ENCODE measurements at places on chromosomes 5 and 9.

DNA sequence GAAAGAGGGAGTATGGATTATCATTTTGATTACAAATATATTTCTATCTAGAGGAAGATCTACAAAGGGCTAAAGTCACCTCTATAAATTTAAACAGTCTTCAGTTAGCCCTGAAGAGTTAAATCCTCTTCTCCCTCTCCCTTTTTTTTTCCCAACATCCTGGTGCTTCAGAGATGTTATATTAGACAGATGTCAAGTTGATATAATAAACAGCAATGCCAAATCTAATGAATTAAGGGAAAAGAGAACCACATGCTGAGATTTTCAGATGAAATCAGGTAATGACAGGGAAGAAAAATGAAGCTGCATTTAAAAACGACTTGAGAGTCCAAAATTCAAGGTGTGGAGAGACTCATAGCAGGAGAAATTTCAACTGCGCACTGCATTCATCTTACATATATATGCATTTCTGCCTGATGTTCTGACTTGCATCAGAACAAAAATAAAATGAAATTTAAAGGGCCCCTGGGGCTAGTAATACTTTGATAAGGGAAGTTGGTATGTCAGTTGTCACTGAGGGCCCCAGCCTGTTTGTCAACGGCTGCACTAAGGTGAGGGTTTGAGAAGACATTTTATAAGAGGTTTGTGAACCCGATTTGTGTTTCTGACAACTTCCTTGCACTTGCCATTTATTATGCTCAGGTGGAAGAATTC, 338.9 kb upstream of the PANK3 start:
- no peak for DNase-seq

DNA sequence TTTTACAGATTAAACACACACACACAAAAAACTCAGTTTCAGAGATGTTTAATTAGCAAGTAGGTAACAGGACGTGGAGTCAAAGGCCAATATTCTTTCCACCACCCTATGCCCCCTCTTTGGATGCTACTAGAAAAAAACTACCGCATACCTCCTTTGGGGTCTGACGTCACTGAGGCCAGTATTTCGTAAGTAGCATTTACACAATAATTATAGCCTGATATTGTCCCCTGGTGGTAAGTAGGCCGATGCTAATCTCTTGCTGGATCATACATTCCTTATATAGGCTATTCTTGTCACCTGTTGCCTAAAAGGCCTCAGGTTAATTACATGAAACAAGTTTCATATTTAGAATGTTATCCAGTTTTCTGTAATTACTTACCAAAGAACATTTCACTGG, 21.0 kb upstream of the SMARCA2 start:
- no peak for DNase-seq

DNA sequence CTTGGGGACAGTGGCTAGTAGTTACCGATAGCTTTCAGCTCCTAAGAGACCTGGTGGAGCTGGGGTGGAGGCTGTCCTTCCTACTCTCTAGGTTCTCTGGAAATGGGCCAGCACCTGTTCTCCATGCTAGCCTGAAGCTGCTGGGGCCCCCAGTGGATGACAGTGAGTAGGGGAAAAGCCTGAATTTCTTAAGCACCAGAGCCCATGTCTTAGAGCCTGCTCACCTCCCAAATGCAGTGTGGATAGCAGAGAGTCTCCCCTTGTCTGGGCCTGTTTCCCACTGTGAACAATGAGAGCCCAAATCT, 105.8 kb downstream of the DAB2IP start:
- DNase-seq: no peak

- DNase-seq: no peak
Measured at GRCh38 chr9:134136118-134136995, 475 bp downstream of the WDR5 start.

GRCh38 chr9:137126786-137127185, 12.2 kb upstream of the GRIN1 start:
- no peak for DNase-seq

DNA sequence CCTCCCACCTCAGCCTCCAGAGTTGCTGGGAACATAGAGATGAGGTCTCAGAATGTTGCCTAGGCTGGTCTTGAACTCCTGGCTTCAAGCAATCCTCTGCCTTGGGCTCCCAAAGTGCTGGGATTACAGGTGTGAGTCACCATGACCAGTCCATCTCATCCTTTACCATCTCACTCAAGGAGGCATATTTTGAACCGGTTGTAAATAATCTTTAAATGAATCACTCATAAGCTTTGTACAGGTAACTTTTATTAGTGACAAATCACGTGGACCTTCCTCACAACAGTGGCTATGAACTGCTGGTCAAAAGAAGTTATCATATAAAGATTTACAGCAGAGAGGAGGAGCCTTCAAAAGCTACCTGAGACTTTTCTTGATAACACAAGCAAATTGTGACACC, 70.7 kb downstream of the RFK start:
- no peak for DNase-seq

GRCh38 chr9:76576344-76576743, 117.4 kb downstream of the GCNT1 start:
- peak; percentile 98 for DNase-seq

DNA sequence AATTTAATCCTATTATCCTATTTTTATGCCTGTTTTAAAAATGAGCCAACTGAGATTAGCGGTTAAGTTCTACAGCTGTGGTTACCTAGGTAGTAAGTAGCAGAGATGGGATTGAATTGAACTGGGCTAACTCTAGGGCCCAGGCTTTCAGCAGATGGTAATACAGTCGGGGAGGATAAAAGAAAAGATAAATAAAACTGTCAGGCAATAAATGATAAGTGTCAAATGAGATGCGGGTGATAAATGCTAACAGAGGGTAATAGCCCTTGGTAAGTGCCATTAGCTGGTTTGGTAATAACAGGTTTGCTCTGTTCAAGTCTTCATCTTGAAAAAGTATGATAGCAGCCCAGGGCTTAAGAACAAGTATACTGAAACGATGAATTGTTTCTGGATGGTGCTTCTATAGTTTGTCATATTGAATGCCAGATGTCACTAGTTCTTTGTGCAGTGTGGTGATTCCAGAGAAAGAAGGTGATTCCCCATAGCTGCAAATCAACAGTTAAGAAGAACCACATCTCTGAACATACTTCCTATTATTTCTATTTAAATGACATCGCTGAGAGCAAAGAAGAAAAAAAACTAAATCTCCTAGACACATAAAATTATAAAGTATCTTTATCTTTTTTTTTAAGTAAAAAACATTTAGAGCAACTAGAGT, 360.8 kb upstream of the PANK3 start:
- no peak for DNase-seq

GRCh38 chr5:66247176-66247960, 103.3 kb downstream of the SREK1 start:
- DNase-seq: peak; percentile 80

- DNase-seq: no peak
Measured at GRCh38 chr9:110801426-110801825, 132.8 kb downstream of the MUSK start.

DNA sequence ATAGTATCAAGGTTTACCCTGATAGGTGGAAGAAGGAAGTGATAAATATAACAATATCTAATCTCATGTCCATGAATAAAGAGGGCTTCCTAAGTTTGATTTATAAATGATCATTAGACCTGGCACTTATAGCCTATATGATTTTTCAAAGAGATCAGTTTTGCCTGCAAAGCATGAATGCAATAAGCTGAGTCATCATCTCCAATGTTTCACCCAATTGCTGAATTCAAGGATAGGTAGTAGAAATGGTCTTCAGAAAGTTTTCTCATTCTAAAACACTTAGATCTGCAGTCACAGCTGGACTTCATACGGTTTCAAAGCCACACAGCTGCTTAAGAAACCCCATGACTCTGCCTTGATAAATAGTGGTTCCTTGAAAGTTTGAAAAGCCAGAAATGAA, 1722.8 kb downstream of the MAT2B start:
- DNase-seq: no peak

DNA sequence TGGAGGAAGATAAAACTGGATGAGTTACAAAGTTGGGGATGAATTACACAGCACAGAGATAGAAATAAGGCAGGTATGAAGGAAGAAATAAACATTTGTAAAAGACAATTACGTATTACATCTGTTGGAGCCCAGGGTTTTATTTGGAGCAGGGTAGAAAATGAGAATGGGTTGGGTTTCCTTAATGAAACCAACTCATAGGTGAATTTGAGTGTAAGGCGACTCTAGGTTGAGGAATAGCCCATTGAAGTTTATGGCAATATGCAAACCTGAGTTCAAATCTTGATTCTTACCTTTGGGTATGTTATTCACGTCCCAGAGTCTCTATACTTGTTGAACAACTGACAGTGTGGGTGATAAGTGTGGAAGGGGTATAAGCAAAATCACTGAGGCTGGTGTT, 422.3 kb upstream of the WWC1 start:
- DNase-seq: no peak

DNA sequence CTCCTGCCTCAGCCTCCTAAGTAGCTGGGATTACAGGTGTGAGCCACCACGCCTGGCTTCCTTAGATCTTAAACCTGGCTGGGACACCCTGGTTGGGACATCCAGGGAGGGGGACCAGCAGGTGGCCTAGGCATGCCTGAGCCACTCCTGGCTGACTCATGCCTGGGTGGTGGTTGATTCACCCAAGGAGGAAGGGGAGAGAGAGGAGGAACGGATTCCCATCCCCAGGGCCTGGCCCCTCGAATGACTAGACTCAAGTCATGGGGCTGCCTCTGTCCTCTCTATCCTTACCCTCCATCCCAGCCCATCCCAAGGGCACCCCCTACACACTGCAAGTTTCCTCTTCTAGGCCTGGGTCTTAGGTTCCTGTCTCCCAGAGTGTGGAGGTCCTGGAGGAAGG, 12.7 kb downstream of the EEIG1 start:
- peak; percentile 83 for DNase-seq

DNA sequence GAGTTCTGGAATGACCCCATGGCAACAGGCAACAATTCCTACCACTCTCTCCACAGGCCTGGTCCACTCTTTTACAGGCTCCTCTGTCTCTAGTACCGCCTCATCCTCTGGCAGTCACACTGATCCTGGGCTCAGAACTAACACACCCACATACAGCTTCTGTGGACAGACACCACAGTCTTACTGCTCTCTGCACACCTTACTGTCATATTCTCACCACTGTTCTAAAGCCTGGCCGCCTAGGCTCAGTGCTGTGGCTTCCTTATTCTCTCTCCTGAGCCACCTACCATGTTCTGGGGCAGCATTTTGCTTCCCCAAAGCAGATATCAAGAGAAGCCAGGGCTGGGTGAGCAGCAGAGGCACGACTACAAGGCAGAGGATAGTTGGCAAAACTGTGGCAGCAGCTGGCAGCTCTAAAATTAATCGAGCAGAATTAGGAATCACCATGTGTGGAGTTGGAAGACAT, 14.8 kb downstream of the REEP5 start:
- no peak for DNase-seq

GRCh38 chr5:72355706-72356299, 35.6 kb downstream of the PTCD2 start:
- peak; percentile 38 for DNase-seq

DNA sequence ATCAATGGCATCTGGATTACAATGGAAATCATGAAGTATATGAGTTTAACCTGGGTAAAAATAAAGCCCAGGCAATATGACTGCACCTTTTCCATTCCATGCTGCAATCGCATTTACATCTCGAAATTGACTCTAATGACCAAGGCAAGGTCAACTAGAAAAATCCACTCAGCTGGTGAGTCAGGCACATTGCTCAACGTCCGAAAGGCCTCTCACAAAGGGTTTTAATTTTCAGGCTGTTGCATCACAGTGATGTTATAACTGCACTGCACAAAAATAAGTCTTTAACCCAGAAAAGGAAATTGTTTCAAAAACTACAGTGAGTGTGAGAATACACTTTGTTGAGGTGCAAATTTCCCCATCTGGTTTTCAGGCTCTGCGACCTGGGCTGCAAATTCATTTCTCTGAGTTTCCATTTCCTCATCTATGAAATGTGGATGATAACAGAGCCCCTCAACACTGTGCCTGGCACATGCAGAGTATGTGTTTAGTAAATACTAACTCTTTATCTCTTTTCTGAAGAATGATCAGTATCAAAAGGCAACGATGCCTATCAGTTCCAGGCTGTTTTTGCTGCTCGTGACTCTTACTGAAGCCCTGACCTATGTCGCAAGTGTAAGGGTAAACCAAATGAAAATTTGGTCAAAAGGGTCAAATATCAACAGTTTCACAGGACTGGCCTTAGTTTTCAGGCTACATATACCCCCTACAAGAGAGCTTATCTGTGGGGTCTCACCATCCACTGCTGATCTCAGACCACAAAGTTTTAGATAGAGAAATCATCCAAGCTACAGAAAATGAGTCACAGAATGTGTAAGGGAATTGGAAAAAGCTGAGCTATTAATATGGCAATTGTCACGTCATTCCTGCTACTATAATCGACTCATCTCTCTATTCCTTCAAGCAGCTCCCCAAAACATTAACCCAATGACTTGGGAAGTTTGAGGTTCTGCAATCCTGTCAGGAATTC, 4.1 kb downstream of the NFIL3 start:
- DNase-seq: peak; percentile 94

GRCh38 chr9:120191141-120191540, 388.8 kb downstream of the CDK5RAP2 start:
- no peak for DNase-seq

DNA sequence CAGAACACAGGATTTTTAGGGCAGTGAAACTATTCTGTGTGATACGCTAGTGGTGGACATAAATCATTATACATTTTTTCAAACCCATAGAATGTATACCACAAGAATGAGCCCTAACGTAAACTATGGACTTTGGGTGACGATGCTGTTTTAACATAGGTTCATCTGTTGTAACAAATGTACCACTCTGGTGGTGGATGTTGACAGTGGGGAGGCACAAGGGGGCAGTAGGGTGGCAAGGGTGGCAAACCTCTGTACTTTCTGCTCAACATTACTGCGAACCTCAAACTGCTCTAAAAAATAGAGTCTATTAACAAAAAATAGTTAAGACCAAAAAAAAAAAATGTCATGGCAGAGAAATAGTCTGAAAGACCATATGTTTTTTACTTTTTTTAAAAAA, 9.1 kb upstream of the MVB12B start:
- DNase-seq: peak; percentile 33

GRCh38 chr5:80686757-80687156, 32.0 kb upstream of the DHFR start:
- peak; percentile 6 for DNase-seq

DNA sequence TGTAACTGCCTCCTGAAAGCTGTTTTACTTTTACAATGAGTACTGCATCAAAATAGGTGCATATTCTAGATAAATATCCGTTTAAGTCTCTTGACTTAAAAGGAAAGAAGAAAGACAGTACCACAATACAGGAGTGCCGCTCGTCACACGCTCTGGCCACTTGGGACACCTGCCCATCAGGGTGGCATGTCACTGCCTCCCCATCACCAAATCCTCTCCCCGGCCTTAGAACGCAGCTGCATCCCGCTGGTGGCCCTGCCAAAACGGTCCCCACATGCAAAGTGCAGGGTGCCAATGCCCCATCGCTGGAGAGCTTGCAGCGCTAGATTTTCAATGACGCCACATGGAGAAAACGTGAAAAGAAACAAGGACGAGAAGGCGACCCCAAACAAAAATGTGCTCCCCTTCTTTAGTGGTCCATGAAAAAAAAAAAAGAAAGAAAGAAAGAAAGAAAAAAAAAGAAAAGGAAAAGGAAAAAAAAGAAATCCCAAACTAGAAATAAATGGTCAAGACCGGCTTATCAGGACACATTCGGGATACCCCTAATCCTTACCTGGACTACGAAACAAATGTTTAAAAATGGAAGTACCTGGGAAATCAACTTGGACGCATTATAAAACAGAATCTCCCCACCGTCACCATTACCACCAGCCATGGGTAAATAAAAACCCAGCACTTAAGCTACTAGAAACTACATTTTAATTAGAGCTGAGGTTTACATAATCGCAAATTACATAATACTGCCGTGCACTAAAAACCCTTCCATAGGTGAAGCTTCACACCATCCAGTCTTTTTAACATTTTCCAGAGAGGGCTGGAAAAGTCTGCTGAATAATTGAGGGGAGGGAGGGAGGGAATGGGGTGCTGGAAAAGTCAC, 1.0 kb downstream of the ANKH start:
- no peak for DNase-seq

All from fibroblast of skin of right biceps (primary cell).